EH (cell line): ENCODE measurements at places on chromosomes 11 and 22.
A peak's percentile ranks its signal among the peaks of the same experiment; 100 is the strongest.

GRCh38 chr11:111913997-111914396 lies 1.5 kb downstream of the HSPB2 start:
- DNase-seq = peak; percentile 97

DNA sequence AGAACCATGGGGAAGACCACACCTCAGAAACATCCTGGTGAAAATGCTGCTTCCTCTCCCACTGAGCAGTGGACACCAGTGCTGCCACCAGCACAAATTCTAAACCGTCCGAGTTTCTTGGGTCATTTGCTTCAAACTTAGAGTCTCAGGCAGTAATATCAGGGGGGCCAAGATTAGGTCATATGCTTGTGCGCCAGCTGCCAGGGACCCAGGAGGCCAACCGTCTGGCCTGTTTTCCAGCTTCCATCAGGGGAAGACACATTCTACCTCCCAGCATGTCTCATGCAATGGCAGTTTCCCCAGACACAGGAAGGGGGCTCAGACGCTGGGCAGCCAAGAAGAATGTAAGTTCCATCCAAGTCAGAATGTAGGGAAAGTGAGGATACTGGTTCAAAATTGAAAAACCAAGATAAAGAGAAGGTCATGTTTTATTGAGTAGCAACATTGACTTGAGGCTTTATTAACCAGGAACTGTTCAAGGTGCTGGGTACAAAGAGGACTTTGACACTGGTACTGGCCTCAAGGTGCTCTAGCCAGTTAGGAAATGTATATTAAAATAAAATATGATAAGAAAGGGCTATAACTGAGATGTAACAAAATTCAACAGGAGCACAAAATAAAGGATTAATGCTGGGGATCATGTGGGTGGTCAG lies 59.7 kb upstream of the EED start:
- DNase-seq = no peak

- DNase-seq = no peak
These were observed 65.3 kb downstream of the AMBRA1 start for GRCh38 chr11:46528445-46529094.

DNA sequence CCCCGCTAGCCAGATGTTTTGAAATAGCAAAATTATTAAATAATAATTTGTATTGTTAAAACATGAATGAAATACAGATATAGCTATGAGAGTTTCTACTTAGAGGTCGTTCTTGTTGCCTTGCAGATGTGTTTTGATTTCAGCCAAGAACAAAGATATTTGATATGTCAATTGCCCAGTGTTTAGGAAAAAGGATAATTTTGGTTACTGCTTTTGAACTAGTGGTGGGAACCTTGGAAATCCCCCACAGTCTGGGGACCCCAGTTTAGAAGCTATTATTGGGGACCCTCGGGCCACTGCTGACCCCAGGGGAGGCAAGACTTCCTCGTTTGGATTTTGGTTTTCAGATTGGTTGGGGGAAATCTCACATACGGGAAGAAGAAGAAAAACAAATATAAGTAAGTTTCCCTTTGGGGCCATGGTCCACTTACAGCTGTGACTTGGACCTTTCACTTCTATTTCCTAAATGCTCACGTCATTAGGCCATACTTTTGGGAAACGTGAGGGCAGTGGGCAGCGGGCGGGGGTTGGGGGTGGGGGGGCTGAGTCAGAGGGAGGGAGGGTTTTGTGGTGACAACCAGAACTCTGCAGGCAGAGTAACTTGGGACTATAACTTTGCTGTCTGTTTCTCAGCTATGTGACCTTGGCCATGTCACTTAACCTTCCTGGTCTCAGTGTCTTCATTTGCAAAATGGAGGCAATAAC lies 37.0 kb downstream of the LDLRAD3 start:
- no peak for DNase-seq

DNA sequence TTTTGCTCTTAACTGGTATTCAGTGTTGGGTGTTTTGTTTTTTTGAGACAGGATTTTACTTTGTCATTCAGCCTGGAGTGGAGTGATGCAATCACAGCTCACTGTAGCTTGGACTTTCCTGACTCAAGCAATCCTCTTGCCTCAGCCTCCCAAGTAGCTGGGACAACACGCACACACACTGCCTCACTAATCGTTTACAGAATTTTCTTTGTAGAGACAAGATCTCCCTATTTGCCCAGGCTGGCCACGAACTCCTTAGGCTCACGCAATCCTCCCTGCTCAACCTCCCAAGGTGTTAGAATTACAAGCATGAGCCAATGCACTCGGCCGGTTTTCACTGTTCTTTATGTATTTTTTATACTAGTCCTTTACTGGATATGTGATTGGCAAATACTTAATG lies 51.0 kb upstream of the IGLL5 start:
- peak; percentile 1 for DNase-seq
